ENCODE measurements at places on chromosomes 12 and 14.

DNA sequence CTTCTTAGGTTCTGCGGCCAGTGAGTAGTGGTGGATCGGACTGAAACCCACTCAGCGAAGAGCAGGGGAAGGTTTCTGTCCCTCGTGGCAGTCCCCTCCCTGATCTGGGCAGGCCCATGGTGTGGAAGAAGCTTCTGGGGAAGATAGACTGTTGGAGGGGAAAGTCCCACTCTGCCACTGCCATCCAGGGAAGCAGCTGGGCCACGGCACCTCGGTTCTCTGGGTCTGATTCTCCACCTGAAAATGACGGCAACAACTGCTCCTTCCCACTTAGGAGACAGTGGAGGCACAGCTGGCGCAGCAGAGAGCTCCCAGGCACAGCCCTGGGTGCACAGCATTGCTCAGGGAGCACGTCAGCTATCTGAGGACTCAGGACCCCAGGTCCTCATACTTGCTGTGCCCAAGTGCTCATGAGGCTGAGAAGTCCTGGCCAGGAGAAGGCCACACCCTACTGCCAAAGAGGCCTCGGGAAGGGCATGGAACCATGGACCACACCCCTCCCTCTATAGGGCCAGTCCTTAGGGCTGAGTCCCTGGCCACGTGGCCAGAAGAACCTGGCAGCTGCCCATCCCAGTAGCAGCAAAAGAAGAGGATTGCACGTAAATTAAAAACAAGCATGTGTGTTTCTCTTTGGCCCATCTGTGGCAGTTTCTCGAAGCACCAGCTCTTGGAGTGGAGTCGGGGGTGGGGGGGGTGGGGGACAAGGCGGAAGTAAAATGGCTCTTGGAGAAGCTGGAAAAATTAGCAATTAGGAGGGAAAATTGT is 85.3 kb upstream of the BCL11B start:
- no peak for DNase-seq

DNA sequence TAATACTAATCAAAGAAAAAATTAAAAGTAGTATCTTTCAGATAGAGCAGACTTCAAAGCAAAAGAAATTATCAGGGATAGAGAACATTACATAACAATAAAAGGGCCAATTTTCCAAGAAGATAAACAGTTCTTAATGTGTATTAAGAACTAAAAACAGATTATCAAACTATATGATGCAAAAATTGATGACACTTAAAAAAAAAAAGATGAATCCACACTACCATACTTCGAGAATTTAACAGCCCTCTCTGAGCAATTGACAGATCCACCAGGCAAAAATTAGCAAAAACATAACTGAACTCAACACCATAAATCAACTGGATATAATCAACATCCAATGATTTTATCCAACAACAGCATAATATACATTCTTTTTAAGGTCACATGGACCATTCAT is 686.5 kb downstream of the LRFN5 start:
- DNase-seq = no peak

DNA sequence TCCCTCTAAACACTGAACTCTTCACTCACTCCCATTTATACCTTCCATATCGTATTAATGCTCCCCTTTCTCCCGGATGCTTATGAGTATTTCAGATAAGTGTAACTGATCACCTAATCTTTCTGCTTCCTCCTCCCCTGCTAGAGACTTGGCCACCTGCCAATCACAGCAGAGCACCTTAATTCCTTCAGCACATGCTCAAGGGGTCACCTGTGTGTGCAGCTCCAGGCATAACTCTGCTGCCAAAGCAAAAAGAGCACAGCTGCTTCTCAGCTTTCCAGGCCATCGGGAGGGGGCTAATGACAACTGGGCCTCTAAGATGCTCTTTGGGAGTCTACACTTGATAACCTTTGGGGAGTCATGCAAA is 106.9 kb upstream of the DYRK2 start:
- DNase-seq = no peak

- no peak for DNase-seq
Measured at GRCh38 chr12:574475-575128, 88.6 kb downstream of the NINJ2 start.

DNA sequence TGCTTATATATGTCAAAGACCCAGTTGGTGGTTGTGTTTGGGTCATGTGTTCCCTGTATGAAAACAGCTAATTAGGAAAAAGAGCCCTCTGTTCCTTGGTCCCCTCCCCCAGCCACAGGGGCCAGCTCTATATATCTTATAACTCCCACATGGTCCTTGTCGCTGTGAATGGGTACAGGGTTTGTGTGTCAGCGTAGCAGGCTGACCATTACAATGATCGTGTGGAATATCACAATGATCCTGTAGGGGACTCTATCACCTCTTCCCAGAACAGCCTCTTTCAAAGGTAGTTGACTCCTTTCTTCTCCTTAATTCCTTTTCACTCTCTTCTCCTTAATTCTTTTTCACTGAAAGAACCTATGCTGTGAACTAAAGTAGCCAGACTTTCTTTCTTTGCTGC is 51.6 kb upstream of the RIC8B start:
- DNase-seq = no peak

DNA sequence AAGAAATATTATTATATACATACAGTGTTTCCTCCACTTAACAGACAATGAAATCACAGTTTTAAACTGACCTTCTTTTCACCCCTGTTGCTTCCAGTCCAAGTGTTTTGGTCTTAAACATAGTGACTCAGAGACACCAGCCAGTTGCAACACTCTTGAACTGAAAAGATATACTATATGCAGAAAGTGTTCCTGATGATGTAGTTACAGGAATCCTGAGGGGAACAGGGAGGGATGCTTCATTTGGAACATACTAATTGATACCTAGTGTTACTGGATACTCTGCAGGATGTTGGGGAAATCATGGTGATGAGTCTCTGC is 420.8 kb downstream of the CCDC91 start:
- DNase-seq = no peak
